ENCODE measurements at places on chromosomes 1 and 21.

GRCh38 chr1:1959459-1959839 is 40.4 kb upstream of the TMEM52 start:
- H3K36me3 ChIP-seq = no peaks in the 10 kb centered on the region
- DNase-seq = no peak
- H3K4me1 ChIP-seq = no peaks in the 10 kb centered on the region
- H3K27ac ChIP-seq = no peak overlapping the region

- H3K36me3 ChIP-seq = peaks cover 54% of the 10 kb centered on the region
- H3K27ac ChIP-seq = no peak overlapping the region
- H3K4me1 ChIP-seq = no peaks in the 10 kb centered on the region
- H3K27me3 ChIP-seq = no peaks in the 10 kb centered on the region
- no peak overlapping the region for H3K4me3 ChIP-seq
Measured at GRCh38 chr1:51372561-51372960, 42.2 kb upstream of the TTC39A start.

GRCh38 chr1:66761221-66761620 is 9.0 kb downstream of the DYNLT5 start:
- H3K36me3 ChIP-seq = no peaks in the 10 kb centered on the region
- peaks cover 10% of the 10 kb centered on the region for H3K4me1 ChIP-seq
- no peak for DNase-seq
- no peaks in the 10 kb centered on the region for H3K27me3 ChIP-seq
- H3K27ac ChIP-seq = no peak overlapping the region

GRCh38 chr1:113185463-113186104 is 112.6 kb downstream of the LRIG2 start:
- DNase-seq = no peak
- H3K27me3 ChIP-seq = no peaks in the 10 kb centered on the region
- H3K27ac ChIP-seq = no peak overlapping the region
- no peaks in the 10 kb centered on the region for H3K4me1 ChIP-seq
- no peak overlapping the region for H3K4me3 ChIP-seq

DNA sequence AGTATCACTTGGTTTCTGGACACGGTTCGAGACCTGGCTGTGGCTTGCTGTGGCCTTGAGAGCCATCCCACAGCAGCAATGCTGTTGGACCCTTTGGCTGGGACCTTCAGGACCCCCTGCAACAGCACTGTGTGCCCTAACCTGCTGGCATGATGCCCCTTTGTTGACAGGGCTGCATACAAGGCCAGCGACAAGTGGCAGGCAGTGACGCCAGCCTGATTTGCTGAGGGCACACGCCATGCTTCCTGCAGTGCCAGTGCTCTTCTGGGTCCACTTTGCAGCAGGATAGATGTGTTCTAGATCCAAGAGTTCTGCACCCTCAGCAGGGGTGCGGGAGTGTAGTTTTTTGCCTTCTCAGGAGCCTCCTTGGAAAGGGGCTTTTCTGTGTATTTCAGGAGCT is 32.8 kb downstream of the COQ8A start:
- H3K27ac ChIP-seq = no peak overlapping the region
- H3K4me1 ChIP-seq = peaks cover 4% of the 10 kb centered on the region
- no peak for DNase-seq
- H3K27me3 ChIP-seq = no peaks in the 10 kb centered on the region
- H3K4me3 ChIP-seq = no peak overlapping the region
- peaks cover 46% of the 10 kb centered on the region for H3K36me3 ChIP-seq

DNA sequence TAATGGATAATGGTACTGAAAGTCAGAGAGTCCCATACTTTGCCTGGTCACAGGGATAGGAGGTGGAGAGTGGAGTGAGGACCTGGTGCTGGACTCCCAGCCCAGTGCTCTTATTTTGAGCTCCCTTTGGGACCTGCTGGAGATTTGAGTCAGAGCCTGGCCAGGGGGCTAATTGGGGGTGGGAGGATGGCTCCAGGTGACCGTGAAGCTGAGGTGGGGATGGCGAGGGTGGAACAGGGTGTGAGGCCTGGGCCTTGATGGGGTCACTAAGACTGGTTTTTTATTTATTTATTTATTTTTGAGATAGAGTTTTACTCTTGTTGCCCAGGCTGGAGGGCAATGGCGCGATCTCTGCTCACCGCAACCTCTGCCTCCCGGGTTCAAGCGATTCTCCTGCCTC is 17.8 kb downstream of the AMPD2 start:
- no peaks in the 10 kb centered on the region for H3K36me3 ChIP-seq
- no peaks in the 10 kb centered on the region for H3K4me1 ChIP-seq
- peaks cover 2% of the 10 kb centered on the region for H3K27me3 ChIP-seq
- DNase-seq = peak; percentile 1
- H3K27ac ChIP-seq = no peak overlapping the region

- no peak overlapping the region for H3K4me3 ChIP-seq
- no peaks in the 10 kb centered on the region for H3K36me3 ChIP-seq
- H3K4me1 ChIP-seq = no peaks in the 10 kb centered on the region
- H3K27ac ChIP-seq = no peak overlapping the region
- peaks cover 12% of the 10 kb centered on the region for H3K27me3 ChIP-seq
- no peak for DNase-seq
Measured at GRCh38 chr1:169576241-169576934, 9.9 kb downstream of the F5 start.

DNA sequence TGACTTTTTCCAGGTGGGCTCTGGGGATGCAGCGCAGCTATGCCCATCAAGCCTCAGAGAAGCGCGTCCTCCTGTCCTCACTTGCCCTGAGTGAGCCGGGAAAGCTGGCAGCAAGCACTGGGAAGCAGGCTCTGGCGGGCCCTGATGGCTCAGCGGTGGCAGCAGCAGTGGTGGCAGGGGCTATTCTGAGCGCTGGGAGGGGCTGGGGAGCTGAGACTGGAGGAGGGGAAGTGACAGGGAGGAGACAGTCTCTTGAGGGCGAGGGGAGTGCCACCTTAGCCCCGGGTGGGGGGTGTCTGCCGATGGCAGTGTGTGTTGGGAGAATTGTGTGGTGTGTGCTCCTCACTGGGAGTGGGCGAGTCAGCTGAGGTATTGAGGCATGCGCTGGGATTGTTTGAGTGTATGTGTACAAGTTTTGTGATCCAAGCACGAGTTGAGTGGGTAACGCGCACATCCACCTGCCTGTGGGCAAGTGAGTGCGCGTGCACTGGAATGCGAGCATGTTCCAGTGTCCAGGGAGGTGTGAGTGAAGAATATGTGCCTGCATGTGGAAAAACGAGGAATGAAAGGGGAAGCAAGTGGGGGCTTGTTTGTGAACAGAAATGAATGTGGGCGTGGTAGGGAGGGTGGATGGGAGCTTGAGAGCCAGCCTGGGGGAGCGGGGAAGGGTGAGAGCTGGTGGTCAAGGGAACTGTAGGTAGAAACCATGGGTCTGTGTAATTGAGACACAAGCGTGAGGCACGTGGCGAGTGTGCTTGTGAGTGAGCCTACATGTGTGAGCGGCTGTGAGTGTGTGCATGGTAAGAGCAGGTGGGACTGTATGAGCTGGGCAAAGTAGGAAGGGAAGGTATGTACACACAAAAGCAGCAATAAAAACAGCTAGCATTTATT is 2.9 kb upstream of the FOXO6 start:
- no peak overlapping the region for H3K27ac ChIP-seq
- peaks cover 21% of the 10 kb centered on the region for H3K4me1 ChIP-seq
- no peaks in the 10 kb centered on the region for H3K36me3 ChIP-seq
- no peak overlapping the region for H3K4me3 ChIP-seq
- H3K27me3 ChIP-seq = peaks cover 2% of the 10 kb centered on the region
- DNase-seq = no peak

DNA sequence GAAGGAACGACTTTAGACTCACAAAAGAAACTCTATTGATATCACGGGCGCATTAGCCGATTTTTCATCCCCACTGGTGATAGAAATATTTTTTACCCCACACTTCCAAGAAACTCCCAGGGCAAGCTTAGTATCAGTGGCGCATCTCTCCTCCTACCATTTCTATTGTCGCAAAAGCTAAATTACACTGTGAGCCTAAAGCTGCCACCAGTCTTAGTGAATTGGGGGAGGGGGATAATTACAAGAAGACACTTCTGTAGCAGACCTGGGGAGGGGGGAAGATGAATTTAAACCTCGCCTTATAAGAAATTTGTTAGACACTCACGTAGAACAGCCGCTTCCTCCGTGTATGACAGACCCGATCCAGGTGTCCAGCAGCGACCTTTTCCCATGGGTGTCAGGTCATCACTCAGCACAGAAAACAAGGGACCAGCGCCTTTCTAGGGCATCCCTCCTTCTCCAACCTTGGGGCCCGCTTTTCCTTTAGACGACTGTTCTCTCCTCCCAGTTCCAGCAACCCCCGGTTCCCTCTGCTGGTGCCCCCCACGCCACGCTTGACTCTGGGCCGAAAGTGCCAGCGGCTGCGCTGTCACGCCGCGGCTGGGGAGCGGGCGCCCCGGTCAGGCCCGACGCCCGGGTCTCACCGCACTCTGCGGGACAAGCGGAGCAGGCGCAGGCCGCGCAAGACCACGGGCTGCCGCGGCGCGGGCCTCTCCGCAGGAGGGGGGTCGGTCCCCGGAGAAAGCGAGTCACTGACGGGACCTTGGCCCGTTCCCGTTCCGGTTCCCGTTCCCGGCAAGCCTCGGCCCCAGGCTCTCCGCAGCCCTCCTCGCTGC is 821 bp downstream of the PHC2 start:
- H3K27me3 ChIP-seq = peaks cover 26% of the 10 kb centered on the region
- DNase-seq = no peak
- peaks cover 11% of the 10 kb centered on the region for H3K4me1 ChIP-seq
- no peaks in the 10 kb centered on the region for H3K36me3 ChIP-seq
- no peak overlapping the region for H3K27ac ChIP-seq
- peak overlapping the region; percentile 61 for H3K4me3 ChIP-seq

GRCh38 chr1:113860891-113861290 is 10.6 kb downstream of the PTPN22 start:
- no peaks in the 10 kb centered on the region for H3K27me3 ChIP-seq
- no peak overlapping the region for H3K4me3 ChIP-seq
- no peak for DNase-seq
- peak overlapping the region; percentile 64 for H3K27ac ChIP-seq

DNA sequence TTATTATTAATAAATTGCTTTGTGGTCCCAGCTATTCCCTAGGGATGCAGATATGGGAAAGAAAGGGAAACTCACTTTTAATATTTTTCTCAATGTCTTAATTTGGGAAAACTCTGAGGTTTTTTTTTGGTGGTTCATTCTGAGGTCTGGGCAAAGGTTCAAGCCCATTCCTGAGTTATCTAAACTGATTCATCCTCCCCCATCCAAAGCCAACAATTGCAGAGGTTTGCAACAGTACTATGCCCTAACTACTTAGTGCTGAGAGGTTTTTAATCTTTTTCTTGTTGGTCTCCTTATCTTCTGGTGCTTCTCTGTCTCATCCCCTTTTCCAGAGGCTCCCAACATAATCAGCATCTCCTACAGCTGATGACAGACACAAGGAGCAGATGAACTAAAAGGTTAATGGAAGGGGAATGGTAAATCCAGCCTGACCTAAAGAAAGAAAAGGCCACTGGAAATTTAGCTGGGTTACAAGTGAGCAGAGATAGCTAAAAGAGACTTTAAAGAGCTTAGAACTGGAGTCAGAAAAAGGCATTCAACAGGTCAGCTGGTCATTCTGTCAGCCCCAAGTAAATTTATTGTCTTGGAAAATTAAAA is 390.4 kb downstream of the TGFB2 start:
- DNase-seq = no peak
- H3K36me3 ChIP-seq = no peaks in the 10 kb centered on the region
- H3K4me3 ChIP-seq = no peak overlapping the region
- no peak overlapping the region for H3K27ac ChIP-seq

GRCh38 chr1:201845331-201846083 is 16.6 kb downstream of the IPO9 start:
- H3K4me3 ChIP-seq = no peak overlapping the region
- DNase-seq = no peak
- H3K36me3 ChIP-seq = peaks cover 9% of the 10 kb centered on the region
- H3K27ac ChIP-seq = no peak overlapping the region
- H3K4me1 ChIP-seq = peaks cover 7% of the 10 kb centered on the region
- no peaks in the 10 kb centered on the region for H3K27me3 ChIP-seq

DNA sequence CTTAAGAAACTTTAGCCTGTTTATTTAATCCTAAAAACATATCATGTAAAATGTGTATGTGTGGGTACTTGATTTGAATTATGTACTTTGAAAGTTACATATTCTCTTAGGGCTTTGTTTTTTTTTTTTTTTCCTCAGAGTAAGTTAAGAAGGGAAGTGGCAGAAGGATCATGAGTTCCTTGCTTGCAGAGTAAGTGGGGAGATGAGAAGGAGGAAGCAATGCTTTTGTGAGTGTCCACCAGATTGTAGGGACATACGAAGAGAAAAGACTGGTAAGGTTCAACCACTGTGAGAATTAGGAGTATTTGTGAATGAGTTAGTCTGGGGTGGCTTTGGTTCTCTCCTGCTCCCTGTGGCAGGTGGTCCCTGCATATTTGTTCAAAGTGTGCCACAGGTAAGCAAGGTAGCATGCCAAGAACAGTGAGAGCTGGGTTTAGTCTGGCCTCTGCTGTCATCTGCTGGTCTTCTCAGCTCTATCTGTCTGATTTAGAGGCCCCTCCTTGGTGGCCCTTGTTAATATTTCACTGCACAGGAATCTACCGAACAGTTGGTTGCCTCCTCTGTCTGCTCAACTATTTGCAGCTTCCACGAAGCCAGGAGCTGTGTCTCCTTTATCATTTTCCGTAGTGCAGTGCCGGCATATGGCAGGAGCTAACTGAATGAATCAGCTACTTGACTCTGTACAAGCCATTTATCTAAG is 9.5 kb downstream of the DNM3 start:
- H3K36me3 ChIP-seq = no peaks in the 10 kb centered on the region
- H3K27me3 ChIP-seq = no peaks in the 10 kb centered on the region
- DNase-seq = no peak
- H3K4me3 ChIP-seq = no peak overlapping the region

GRCh38 chr1:40532844-40533424 is 1.5 kb downstream of the ZNF684 start:
- no peak overlapping the region for H3K27ac ChIP-seq
- H3K27me3 ChIP-seq = no peaks in the 10 kb centered on the region
- peaks cover 22% of the 10 kb centered on the region for H3K4me1 ChIP-seq
- DNase-seq = peak; percentile 70
- H3K4me3 ChIP-seq = no peak overlapping the region

DNA sequence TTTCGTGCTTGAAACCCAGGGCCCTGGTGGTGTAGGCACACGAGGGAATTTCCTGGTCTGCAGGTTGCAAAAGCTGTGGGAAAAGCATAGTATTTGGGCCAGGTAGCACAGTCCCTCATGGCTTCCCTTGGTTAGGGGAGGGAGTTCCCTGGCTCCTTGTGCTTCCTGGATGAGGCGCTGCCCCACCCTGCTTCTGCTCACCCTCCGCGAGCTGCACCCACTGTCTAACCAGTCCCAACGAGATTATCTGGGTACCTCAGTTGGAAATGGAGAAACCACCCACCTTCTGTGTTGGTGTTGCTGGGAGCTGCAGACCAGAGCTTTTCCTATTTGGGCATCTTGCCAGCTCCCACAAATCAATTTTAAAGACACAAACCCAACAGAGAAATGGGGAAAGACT is 183.0 kb downstream of the PHTF1 start:
- no peaks in the 10 kb centered on the region for H3K27me3 ChIP-seq
- no peak for DNase-seq
- H3K4me1 ChIP-seq = no peaks in the 10 kb centered on the region

DNA sequence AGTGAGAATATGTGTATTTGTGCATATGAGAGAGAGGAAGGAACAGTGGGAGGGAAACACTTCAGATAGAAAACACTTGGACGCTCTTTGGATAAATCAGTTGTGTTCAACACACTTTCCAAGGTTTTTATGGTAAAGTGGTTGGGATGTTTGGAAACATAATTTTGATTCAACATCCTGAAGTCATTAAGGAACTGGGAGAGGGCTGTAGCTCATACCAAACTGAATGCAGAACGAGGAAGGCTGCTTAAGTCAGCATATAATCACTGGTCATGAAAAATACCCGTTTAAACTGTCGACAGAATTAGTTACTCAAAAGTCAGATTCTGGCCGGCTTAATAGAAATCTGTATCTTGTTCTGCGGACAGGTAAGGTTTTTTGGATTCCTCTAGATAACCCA is 14.9 kb downstream of the LIX1L start:
- H3K36me3 ChIP-seq = peaks cover 26% of the 10 kb centered on the region
- no peaks in the 10 kb centered on the region for H3K4me1 ChIP-seq
- no peak overlapping the region for H3K4me3 ChIP-seq

All from B cell (primary cell).